ENCODE measurements at places on chromosomes 7 and 10.

DNA sequence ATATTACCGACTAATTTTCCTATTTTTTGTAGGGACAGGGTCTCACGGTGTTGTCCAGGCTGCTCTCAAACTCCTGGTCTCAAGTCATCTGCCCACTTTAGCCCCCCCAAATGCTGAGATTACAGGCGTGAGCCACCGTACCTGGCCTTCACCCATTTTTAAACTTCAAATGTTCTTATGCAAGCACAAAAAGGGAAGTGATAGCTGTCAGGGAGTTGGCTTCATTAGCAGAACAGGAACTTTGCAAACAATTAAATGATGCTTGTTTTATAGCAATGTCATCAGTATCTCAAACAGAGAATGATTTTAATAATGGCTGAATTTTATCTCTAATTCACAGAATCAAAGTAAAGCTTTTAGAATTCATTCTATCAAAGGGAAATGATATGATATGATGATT is 49.8 kb upstream of the FAM171A1 start:
- DNase-seq: no peak

DNA sequence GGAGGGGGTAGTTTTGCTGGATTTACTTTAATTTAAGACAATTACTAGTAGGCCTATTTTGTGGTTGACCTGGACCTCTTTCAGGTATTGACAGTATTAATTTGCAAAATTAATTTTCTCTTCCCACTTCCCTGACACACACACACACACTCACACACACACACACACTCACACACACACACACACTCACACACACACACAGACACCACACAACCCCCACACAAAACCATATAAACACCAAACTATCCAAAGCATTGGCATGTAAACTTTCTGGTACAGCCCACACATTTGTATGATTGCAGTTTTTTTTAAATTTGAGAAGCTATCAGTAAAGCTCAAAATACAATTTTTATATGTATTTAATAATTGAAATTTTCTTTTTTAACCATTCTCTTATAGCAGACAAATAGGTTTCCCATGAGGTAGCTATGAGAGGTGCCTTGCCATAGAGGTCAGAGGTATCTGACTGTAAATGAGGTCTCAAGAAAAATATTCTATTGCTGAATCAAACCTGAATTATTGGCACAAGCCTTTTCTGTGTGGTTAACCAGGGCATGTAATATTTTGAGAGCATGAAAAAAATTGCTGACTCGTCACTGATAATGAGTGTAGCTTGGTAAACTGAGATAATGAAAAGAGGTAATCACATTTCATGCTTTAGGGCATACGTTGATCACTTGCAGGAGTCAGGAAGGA is 306.5 kb downstream of the GATA3 start:
- DNase-seq: peak; percentile 42

DNA sequence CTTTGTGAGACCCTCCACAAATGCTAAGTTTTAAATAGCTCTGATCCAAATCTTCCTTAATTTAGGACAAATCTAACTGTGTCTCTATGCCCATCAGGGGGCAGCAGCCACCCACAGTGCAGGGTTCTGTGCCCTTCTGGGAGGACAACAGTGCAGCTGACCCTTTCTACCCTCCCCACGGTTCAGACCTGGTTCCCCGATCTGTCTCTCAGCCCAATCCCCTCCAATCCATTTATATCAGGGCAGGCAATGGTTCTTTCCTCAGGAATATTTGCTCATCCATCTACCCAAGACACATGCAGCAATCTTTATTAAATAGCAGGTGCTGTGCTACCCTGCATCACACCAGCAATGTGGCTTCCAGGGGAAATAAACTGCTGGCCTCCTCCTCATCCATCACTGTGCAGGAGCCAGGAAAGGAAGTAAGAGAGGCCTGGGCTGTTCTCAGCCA is 4.0 kb upstream of the RBM28 start:
- DNase-seq: peak; percentile 69

DNA sequence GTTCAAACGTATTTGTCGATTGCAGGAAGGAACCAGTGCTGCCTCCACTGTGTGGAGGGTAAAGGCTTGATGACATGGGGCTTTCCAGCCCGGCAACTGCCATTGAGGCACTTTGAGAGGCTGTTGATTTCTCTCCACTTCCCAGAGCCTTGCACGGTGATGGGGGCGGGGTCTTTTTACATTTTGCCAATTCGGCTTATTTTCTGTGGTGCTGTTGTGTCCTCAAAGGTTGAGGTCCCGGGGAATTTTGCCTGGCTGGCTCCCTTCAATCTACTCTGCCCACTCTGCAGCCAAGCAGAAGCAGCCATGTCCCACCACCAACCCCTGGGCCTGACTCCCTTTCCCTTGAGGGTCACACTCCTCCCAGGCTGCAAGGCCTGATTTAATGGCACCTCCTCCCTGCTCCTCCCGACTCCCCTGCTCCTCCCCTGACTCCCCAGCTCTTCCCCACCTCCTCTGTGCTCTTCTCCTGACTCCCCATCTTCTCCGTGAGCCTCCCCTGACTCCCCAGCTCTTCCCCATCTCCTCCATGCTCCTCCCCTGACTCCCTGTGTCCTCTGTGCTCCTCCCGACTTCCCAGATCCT is 39.0 kb downstream of the OAT start:
- no peak for DNase-seq

DNA sequence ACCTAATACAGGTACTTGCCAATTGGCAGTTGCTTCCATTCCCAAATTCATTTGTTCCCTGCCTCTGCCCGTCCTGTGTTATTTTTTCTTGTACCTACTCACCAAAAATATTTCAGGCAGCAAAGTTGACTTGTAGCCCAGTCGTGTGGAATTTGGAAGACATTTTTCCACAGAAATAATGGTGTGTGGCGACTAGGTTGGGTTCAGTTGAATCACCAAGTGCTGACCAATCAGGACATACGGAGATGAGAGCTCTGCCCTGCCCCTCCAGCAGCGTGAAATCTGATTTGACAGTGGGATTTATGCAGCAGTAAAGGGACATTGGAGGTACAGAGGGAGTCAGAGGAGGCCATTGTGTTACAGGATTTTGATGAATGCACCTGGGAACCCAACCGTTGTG is 216.9 kb downstream of the CCDC3 start:
- peak; percentile 46 for DNase-seq

- DNase-seq: no peak
These were observed 42.0 kb downstream of the CDH23 start for GRCh38 chr10:71438761-71439160.

DNA sequence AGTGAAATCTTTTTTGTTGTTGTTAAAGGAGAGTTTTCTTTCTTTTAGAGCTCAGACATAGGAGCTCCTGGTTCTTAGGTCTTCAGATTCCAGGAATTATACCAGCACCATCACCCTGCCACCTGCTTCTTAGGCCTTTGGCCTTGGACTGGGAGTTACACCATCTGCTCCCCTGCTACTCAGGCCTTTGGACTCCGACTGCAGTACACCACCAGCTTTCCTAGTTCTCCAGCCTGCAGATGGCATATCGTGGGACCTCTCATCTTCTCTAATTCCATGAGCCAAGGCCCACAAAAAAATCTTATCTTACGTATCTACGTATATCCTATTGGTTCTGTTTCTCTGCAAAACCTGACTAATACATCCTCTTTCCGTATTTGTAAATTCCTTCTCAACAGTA is 5.1 kb upstream of the TACC2 start:
- DNase-seq: no peak

GRCh38 chr7:25725451-25725850 is 426.5 kb upstream of the NFE2L3 start:
- no peak for DNase-seq

DNA sequence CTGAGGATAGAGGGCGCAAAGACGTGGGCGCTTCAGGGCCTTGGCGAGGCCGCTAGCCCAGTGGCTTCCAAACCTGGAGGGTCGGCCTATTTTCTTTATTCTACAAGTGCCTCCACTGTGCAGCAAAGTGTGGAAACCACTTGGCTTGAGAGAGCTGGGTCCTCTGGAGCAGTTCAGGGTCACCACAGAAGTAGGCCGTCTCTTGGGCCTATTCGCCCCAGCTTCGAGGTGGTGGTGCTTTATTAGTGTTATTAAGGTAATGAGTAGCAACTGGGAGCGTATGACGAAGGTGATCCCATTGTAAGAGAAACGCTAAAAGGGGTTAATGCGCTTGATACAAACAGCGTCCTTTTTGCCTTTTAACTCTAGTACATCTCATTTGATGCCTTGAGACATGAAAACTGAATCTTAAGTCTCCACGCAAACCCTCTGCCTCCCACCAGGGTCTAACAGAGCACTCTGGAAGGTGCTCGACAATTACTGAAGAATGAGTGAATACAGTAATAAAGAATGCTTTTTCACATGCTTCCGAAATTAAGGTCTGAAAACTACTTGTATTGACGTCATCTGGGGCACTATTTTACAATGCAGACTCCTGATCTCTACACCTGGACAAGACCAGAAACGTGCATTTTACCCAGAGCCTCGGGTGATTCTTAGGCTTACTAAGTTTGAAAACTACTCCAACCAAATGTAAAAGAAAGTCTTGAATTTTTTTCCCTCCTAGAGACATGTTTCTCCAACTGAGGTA is 647 bp upstream of the GSAP start:
- DNase-seq: no peak
